Lung (tissue), 17 donors: ENCODE measurements at places on chromosomes 1 and 21. TPM values are rescaled to one million over a fixed set of nuclear protein-coding genes. Genes with fewer than 3 reads are reported as not detected.

DNA sequence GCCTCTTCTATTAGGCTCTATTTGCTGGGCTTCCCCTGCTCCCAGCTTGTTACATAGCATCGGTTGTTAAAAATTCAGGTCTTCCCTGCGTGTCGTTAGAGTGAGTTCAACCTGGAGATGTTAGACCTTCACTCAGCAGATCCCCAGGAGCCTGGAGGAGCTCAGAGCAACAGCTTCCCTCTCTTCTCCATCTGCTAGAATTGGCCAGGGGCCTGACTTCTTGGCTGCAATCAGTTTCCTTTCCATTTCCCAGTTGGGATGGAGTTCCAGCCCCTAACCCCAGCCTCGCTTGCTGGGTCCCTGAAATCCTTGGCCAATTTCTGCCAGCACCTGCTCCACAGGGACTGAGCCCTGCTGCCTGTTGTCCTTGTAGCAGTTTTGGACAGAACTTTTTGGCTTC is 55.9 kb downstream of the MT1HL1 start:
- H3K4me1 ChIP-seq, result no peaks in the 10 kb centered on the region
- no peak overlapping the region for H3K4me3 ChIP-seq
- no peak for DNase-seq
- H3K36me3 ChIP-seq, result no peaks in the 10 kb centered on the region

- no peaks in the 10 kb centered on the region for H3K36me3 ChIP-seq
- no peaks in the 10 kb centered on the region for H3K4me1 ChIP-seq
- no peak for DNase-seq
- no peak overlapping the region for H3K4me3 ChIP-seq
- H3K27ac ChIP-seq, result no peak overlapping the region
These were observed 519.8 kb downstream of the PTPRU start for GRCh38 chr1:29756085-29756484.

- H3K36me3 ChIP-seq, result no peaks in the 10 kb centered on the region
- H3K27me3 ChIP-seq, result no peaks in the 10 kb centered on the region
- H3K4me1 ChIP-seq, result no peaks in the 10 kb centered on the region
- H3K27ac ChIP-seq, result no peak overlapping the region
- no peak for DNase-seq
- H3K4me3 ChIP-seq, result no peak overlapping the region
These were observed 78.8 kb upstream of the NR5A2 start for GRCh38 chr1:199948587-199949280.

GRCh38 chr1:203607533-203607873 is 19.1 kb upstream of the ATP2B4 start:
- no peak overlapping the region for H3K4me3 ChIP-seq
- H3K27ac ChIP-seq, result no peak overlapping the region
- DNase-seq, result no peak
- no peaks in the 10 kb centered on the region for H3K36me3 ChIP-seq

The ABCB10 gene
- total RNA-seq, result 23.5 TPM
